Kasumi-1 (cell line): ENCODE measurements at places on chromosomes 1 and 21.

GRCh38 chr1:70044832-70045231 lies 160.5 kb downstream of the LRRC40 start:
- no peak for DNase-seq

- DNase-seq, result peak; percentile 91
Observed at GRCh38 chr1:183655562-183656075, 2.5 kb upstream of the APOBEC4 start.

- no peak for DNase-seq
Observed at GRCh38 chr1:15095496-15095875, 58.1 kb upstream of the TMEM51 start.

GRCh38 chr1:184669391-184669790 lies 85.3 kb downstream of the EDEM3 start:
- DNase-seq, result no peak

- no peak for DNase-seq
Observed at GRCh38 chr1:39396671-39397070, 94.8 kb upstream of the BMP8A start.

- DNase-seq, result no peak
Observed at GRCh38 chr1:24735509-24736375, 9.5 kb upstream of the CLIC4 start.

- DNase-seq, result no peak
Observed at GRCh38 chr1:163927493-163927892, 605.7 kb downstream of the NUF2 start.

- DNase-seq, result no peak
Observed at GRCh38 chr1:15626269-15626950, 9.2 kb downstream of the DDI2 start.

GRCh38 chr1:7218210-7218832 lies 433.1 kb downstream of the CAMTA1 start:
- peak; percentile 57 for DNase-seq

GRCh38 chr1:25198663-25199252 lies 33.5 kb downstream of the SYF2 start:
- peak; percentile 12 for DNase-seq

DNA sequence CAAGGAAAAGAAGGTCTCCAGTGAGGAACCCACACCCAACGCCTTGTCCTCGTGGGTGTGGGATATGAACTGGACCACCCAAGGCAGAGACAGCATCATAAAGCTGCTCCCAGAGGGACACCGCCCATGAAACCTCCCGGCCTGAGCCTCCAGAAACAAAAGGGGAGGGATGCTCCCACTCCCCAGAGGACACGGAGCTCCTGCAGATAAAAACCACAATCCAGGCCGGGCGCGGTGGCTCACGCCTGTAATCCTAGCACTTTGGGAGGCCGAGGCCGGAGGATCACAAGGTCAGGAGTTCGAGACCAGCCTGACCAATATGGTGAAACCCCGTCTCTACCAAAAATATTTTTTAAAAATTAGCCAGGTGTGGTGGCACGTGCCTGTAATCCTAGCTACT lies 66.4 kb downstream of the CHD5 start:
- DNase-seq, result no peak

GRCh38 chr1:116159177-116159576 lies 48.0 kb downstream of the MAB21L3 start:
- no peak for DNase-seq

DNA sequence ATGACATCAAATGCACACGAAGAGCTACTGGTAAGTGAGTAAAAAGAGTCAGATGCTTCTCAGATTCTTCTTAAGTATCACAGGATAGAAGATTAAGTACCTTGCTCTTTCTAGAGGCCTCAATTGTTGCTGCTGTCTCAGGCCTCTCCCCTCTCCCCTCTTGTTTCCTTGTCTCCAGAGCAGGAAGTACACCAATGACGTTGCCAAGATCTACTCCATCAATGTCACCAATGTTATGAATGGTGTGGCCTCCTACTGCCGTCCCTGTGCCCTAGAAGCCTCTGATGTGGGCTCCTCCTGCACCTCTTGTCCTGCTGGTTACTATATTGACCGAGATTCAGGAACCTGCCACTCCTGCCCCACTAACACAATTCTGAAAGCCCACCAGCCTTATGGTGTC lies 21.3 kb upstream of the SARS1 start:
- DNase-seq, result no peak

- no peak for DNase-seq
Observed at GRCh38 chr1:50418600-50419109, 4.6 kb downstream of the DMRTA2 start.

DNA sequence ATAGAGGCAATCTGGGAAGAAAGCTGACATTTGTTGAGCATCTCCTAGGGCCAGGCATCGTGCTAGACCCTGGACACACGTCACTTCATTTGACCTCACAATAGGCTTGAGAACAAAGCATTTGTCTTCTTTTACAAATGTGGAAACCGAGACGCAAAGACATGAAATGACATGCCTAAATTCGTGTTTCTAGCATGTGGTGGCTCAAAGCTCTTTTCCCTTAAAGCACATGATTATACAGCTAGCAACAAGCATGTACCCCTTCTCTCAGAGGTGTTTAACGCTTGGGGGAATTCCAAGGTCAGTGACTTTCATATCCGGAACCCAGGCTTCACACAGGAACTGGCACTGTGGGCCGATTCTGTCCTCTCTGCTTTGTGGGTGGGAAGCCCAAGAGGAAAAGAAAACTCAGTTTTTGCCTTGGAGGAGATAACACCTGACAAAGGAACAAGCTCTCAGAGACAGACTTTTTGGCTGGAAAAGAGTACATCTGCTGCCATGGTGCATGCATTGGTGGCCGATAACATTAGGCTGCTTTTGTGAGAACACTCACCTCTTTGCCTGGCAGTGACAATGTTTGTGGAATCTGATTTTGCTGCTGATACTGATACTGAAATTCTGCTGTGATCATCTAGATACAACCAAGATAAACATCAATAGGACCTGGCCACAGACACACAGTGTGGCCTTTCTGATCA lies 15.4 kb upstream of the CD2 start:
- no peak for DNase-seq

GRCh38 chr1:29975036-29975694 lies 738.8 kb downstream of the PTPRU start:
- DNase-seq, result peak; percentile 0

GRCh38 chr1:184790642-184791549 lies 36.2 kb upstream of the EDEM3 start:
- no peak for DNase-seq

DNA sequence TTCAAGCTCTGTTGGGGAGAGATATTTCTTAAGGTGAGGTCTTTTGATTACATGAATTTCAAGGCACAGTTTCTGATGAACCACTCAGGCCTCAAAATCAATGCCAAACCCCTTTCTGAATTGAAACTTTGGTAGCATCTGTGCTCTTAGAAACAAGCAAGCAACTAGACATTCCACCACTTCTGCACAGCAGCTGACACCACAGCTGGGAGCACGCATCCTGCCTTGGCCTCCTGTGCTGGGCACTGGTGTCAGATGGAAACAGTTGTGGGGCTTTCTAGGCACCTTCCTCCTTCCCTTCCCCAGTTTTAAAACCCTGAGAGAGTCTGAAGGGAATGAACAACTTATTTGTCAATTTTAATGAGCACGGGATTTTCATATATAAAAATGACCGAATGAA lies 360.2 kb downstream of the ADGRL2 start:
- no peak for DNase-seq

GRCh38 chr1:25737130-25737529 lies 62.9 kb upstream of the SELENON start:
- DNase-seq, result no peak

GRCh38 chr1:31605908-31606427 lies 11.5 kb upstream of the HCRTR1 start:
- no peak for DNase-seq

GRCh38 chr1:42551180-42551579 lies 88.1 kb downstream of the CCDC30 start:
- peak; percentile 79 for DNase-seq

DNA sequence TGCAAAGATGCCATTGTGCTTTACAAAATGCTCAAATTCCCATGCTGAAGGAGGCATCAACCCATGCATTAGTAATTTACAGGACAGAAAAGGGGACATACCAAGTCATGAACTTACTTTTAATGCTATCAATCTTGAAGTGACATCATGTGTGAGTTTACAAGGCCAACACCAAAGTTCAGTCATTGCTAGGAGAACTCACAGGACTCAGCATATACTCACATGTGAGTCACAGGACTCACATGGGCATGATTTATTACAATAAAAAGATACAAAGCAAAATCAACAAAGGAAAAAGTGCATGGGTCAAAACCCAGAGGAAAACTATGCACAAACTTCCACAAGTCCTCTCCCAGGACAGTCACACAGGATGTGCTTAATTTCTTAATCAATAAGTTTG lies 1656.0 kb downstream of the MRPL39 start:
- no peak for DNase-seq

GRCh38 chr1:182608845-182609610 lies 4.8 kb upstream of the RGS16 start:
- DNase-seq, result no peak

- DNase-seq, result no peak
Observed at GRCh38 chr1:173507847-173508209, 30.7 kb downstream of the PRDX6 start.

- no peak for DNase-seq
Observed at GRCh38 chr1:182193908-182194550, 132.5 kb upstream of the ZNF648 start.

- no peak for DNase-seq
Observed at GRCh38 chr21:29396951-29397455, 98.3 kb downstream of the BACH1 start.

- DNase-seq, result no peak
Observed at GRCh38 chr1:167984886-167985489, 48.1 kb upstream of the MPC2 start.

- DNase-seq, result no peak
Observed at GRCh38 chr21:33943293-33943692, 27.7 kb upstream of the ATP5PO start.

- DNase-seq, result no peak
Observed at GRCh38 chr1:207001492-207002245, 30.9 kb downstream of the C1orf116 start.

DNA sequence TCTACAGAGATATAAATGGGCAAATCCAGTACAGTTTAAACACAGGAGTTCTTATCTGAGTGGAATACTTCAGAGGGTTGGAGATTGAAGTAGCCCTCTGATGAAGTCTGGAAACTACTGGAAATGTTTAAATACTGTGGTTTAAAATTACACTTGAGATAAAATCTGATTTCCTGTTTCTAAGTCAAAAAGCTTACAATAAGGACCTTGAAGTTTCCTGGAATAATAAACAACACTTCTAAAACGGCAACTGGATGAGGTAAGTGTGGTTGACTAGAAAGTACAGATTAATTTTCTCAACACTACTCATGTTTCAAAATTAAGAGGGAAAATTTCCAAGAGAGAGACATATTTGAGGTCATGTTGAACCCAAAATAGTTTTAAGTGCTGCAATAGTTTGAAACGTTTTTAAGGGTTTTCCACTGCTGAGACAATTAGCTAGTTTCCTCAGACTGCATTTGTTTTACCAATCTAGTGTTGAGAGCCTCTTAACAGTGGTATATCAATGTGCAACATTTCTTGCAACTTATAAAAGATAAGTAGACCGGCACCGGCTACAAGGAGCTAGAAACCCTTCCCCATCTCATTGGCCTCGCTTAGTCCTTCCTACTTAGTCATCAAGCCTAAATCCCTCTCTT lies 27.4 kb downstream of the KCNA3 start:
- DNase-seq, result no peak

DNA sequence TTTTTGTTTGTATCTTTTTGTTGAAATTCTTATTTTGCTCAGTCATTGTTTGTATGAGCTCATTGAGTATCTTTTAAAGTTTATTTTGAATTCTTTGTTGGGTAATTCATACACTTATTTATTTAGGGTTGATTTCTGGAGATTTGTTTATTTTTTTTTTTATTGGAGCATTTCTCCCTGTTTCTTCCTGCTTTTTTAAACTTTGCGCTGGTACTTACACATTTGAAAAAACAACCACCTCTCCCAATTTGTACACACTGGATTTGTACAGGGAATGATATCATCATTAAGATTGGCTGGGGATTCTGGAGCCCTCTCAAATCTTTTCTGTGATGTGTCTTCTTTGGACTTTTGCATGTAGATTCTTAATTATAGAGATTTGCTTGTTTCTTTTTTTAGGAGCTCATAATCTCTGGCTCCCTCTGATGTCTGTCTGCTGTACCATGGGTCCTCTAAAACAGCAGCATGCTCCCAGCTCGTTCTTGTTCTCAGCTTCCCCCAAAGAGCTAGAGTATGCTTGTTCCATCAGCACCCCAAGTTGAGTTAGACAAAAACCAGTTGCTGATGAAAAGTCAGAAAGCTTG lies 310.7 kb downstream of the DUSP10 start:
- DNase-seq, result no peak

DNA sequence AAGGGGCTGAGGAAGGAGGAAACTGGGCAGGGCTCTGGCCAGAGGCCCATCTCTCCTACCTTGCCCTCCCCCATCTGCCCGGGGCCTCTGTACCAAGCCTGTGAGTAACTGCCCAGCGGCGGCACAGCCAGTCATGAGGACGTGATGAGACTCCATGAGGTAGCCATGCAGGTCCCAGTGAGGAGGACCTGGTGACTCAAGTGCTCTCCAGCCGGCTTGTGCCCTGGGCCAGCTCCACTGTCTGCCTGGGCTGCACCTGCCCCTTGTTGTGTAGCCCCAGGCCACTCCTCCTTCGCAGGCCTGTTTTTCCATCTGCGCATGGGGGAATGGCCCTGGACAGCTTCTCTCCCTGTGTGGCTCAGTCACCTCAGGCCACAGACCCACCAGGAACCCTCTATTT lies 42.0 kb upstream of the PADI1 start:
- DNase-seq, result no peak

DNA sequence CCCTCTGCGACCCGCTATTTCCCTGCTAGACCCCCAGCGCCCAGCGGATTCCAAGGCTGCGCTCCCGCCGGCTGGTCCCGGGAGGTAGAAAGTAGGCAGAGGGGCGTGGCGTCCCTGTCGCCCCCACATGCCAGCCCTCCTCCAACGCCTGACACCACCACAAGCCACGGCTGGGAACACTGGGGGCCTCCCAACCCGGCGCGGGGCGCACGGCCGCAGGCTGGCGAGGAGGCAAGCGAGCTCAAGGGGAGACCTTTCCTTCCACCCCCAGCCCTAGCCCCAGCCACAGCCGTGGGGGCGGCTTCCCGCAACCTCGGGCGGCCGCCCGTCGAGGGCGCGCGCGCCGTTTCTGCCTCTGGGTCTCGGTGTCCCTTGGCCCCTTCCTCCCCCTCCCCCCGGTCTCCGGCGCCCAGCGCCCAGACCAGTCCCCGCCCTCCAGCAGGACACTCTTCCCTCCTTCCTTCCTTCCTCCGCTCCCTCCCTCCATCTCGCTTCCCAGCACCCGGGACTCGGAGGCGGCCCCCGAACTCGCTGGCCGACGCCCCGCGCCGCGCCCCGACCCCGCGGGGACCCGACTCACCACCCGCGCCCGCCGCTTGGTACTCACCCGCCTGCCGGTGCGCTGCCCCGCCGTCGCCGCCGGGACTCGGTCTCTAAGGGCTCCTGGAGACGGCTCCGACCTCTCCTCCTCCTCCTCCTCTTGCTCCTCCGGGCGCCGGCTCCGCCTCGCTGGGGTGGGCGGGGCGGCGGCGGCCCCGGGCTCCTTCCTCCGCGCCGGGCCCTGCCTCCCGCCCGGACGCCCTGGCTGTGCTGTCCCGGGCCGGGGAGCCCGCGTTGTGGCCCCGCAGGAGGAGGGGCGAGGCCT lies at the start of gene GNG12:
Gene GNG12 (minus strand): TSS at position 731 of the 865 bp plus-strand sequence. CDS start 125,781 bp downstream, outside the sequence.
- peak; percentile 36 for DNase-seq

- no peak for DNase-seq
Observed at GRCh38 chr1:43536864-43537358, 6.2 kb downstream of the PTPRF start.
